GM13977 (cell line): ENCODE measurements at places on chromosomes 7 and 10.

- DNase-seq, result no peak
These were observed 15.6 kb downstream of the ALDH18A1 start for GRCh38 chr10:95640891-95641315.

- no peak for DNase-seq
These were observed 357.2 kb downstream of the LRMDA start for GRCh38 chr10:75788394-75789205.

GRCh38 chr7:33964417-33965182 lies 59.3 kb downstream of the BMPER start:
- no peak for DNase-seq

GRCh38 chr7:83413831-83414230 lies 235.1 kb downstream of the SEMA3E start:
- no peak for DNase-seq
